ENCODE measurements at places on chromosomes 4 and X.

DNA sequence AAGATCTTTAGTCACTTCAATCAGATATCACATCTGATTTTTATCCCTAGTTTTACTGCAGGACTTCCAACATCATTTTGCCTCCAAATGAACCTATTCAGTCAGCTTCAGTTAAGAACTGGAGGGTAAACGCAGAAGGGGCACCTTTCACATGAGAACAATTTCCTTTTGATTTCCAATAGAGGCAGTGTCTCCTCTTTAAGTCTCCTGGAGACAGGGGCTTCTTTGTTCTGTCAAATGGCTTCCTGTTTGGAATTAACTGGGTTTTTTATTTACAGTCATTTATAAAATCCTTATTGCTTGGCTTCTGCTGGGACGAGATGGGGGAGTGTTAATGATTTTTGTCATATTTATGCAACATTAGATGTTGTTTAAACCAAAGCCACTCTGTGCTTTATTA lies 164.0 kb downstream of the STK32B start:
- no peak for DNase-seq

GRCh38 chr4:87465739-87466366 lies 43.5 kb downstream of the NUDT9 start:
- no peak for DNase-seq

DNA sequence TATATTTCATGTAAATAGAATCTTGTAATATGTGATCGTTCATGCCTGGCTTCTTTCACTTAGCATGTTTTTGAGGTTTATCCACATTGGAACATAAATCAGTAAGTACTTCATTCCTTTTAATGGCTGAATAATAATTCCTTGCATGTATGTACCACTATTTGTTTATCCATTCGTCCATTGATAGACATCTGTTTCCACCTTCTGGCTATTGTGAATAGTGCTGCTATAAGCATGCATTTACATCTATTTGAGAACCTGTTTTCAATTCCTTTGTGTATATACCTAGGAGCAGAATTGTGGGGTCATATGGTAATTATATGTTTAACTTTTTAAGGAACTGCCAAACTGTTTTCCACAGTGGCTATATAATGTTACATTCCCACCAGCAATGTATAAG lies 356.7 kb upstream of the DIPK2B start:
- DNase-seq = no peak

DNA sequence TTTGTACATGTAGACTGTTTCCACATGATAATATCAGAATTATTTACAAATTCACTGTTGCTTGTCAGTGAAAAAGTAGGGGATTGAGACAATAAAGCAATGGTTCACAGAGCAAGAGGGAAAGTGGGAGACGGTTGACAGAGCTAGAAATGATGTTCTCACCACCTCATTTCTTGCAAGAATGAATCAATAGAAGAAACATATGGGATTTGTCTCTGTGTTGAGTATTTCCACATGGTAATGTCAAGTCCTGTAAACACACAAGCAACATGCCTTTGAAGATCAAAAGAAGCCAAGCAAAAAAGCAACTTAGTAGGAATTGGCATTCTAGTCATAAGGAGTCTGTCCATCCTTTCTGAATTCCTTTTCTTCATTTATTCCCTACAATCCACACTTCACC lies 1806.6 kb upstream of the AGA start:
- no peak for DNase-seq

DNA sequence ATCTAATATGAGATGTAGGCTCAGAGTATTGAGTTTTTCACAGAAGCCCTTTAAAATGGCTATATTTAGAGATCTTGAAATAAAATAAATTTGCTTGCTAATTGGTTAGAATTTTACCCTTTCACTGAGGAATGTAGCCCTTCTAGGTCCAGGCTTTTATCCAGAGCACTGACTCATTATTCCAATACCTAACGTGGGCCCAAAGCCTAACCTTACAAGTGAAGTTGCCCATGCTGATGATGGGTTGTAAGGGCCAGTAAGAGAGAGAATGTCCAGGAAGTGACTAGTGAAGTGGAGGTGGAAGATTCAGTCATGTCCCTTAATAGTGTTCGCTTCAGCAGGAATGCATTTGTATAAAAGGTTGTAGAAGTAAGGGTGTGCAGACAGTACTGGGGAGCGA lies 155.9 kb downstream of the STIM2 start:
- no peak for DNase-seq

DNA sequence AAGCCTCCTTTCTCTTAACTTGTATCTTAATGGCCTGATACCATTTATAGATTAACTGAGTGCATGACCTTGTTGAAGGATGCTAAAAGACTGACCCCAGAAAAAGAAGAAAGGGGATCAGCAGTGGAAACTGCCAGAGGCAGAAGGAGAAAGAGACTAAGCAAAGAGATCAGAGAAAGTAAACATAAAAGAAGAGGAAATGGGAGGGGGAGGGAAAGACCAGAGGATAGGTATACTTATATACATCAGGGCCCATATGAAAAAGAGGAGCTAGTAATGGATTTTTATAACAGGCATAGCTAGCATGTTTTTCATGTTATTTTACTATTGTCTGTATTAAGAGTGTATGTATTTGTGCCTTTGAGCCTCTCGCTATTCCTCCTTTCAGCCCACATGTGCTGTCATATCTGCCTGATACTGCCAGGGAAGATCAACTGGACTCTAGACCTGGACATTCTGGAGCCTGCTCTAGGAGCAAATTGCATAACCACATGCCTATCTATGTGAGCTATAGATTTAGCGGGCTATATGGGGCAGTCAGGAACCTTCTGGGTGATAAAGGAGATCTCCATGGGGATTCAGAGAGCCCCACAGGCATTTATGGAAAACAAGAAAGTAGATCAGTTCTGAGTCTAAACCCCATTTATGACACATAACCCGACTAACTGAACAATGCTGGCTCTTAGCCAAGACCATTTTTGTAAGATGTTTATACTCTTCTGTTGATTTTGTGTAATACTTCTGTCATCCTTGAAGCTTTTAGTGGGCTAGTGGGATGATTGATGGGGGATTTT lies 13.4 kb upstream of the SNX12 start:
- DNase-seq = no peak

DNA sequence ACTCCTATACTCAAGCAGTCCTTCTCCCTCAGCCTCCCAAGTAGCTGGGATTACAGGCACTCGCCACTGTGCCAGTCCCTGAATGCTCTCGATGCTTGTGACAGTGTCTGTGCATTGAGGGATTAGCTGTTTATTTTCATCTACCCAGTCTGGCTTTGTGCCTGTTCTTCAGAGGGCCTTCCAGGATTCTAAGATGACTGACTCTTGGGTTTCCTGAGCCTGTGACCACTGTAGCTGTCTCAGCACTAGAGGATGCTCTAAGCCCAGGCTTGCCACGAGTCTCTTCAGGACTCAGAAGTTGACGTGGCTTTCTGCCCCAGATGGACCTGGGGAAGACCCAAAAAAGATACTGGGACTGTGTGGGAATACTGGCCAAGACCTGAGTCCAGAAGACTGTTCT lies 201.4 kb downstream of the ARHGAP10 start:
- DNase-seq = no peak

- DNase-seq = no peak
Measured at GRCh38 chr4:5711479-5712184, 631 bp downstream of the EVC start.

- no peak for DNase-seq
Measured at GRCh38 chrX:123217077-123217476, 33.0 kb downstream of the GRIA3 start.

- DNase-seq = no peak
Measured at GRCh38 chr4:24742773-24743172, 52.6 kb upstream of the SOD3 start.

DNA sequence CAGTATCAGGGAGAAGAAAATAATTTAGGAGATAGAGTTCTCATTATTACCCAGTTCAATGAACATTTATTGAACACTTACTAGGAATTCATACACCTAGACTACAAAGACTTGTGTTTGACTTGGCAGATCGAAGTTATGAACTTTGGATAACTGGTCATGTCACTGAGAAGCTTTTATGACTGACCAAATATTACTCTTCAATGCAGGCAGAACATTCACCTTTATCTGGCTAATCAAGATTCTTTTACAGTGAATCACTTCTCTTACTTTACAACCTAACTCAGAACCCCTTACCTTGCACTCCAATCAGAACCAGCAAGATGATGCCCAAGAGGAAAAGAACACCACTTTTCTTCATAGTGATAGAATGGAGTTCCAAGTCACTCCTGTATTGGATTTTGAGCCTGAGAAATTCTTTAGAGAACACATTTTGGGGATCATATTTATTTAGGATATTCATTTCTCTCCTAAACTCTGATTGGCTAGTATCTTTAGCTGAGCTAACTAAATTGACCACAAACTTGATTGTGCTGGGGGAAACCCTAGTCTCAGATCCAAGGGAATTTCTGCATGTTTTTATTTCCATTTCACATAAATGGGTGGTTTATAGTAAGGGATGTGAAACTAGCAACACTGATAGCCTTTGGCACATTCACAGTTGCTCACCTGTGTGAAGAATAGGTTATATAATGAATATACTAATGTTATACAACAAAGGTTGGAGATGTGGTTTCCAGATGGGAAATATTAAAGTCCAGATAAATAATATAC lies at the start of gene CXCL9:
Gene CXCL9 (minus strand): TSS at position 421 of the 774 bp plus-strand sequence. CDS start 60 bp downstream, at position 361.
- DNase-seq = no peak

GRCh38 chr4:57055886-57056285 lies 54.3 kb downstream of the IGFBP7 start:
- no peak for DNase-seq

GRCh38 chrX:150438165-150438564 lies 75.0 kb downstream of the MAMLD1 start:
- DNase-seq = no peak

DNA sequence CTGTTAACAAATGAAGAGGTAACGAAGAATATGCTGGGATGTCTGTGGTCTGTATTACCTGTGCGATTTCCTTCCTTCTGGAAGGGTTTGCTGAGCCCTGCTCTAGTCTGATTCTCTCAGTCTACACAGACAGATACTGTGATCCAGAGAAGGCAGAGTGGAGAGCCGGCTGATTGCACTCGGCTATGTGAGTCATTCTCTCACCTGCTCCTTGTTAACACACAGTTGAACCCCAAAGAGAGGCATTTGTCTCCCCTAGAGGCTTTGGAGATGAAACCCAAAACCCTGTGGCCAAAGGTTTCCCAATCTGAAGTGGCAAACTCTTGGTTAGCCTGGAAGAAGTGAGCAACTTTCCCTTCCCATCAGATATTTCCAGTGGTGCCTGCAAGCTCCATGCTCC lies 78.1 kb upstream of the GPC4 start:
- no peak for DNase-seq

GRCh38 chr4:113602646-113603228 lies 158.8 kb downstream of the CAMK2D start:
- no peak for DNase-seq

DNA sequence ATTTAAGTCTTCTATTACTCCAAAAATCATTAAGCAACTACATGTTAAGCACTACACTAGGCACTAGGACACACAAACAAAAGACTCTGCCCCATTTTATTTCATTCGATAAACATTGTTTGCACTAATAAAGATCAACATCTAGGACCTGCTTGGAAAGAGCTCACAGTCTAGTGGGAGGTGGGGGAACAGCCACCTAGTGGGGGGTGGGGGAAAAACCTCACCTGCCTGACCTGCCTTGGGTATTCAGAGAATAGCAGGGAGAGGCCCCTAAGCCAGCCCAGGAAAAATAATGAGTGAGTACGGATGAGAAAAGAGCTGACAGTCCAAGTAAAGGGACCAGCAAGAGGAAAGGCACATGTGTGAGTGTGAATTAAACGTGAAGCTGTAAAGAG lies 52.2 kb downstream of the PRDM5 start:
- no peak for DNase-seq

GRCh38 chr4:105119356-105119755 lies 27.3 kb upstream of the TET2 start:
- DNase-seq = no peak

DNA sequence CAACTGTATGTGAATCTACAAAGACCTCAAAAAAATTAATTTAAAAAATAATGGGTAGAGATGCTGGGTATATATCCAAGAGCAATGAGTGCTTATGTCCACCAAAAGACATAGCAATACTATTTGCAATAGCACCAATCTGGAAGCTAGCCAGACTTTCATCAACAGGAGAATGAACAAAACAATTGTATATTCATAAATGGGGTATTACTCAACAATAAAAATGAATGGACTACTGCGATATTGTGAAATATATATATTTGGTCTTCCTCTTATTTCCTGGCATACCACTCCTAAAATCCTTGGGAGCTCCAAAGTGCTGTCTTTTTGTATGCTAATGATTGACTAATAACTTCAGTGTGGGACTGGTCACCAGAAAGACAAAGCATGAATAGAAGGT lies 77.5 kb downstream of the MSN start:
- no peak for DNase-seq

Data from activated CD4-positive, CD25-positive, alpha-beta regulatory T cell treated with anti-CD3 and anti-CD28 coated beads, Interleukin-2, amount 50 U/mL, for 72 hours (primary cell).